AG04449 (cell line): ENCODE measurements at places on chromosomes 16 and 17.

DNA sequence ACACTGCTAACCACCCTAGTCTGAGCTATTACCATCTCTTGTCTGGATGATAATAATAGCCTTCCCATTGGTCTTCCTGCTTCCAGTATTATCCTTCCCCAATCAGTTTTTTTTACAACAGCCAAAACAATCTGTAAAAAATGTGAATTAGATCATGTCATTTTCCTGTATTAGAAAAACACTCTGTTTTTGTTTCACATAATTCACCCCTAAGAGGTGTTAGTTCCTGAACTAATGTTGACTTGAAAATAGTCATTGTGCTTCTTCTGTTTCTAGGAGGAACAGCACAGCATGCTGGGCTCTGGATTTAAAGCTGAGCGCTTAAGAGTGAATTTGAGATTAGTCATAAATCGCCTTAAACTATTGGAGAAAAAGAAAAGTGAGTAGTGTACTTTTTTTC, 20.0 kb downstream of the IST1 start:
- DNase-seq: no peak

- DNase-seq: no peak
Measured at GRCh38 chr16:17302214-17302613, 168.5 kb downstream of the XYLT1 start.

DNA sequence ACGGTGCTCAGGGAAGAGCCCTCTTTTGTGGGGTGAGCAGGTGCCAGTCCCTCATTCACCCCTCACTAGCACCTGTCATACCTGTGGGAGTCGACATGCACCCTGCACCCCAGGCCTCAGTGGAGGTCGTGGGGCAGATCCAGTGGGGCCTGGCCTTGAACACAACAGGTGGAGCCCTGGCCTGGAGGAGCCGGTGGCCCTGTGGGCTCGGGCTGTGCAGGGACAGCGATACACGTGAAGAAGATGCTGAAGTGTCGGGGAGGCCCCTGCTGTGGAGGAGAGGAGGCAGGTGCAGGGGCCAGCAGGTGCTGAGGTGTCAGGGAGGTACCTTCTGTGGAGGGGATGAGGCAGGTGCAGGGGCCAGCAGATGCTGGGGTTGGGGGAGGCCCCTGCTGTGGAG, 31.8 kb downstream of the ZNF750 start:
- DNase-seq: no peak

DNA sequence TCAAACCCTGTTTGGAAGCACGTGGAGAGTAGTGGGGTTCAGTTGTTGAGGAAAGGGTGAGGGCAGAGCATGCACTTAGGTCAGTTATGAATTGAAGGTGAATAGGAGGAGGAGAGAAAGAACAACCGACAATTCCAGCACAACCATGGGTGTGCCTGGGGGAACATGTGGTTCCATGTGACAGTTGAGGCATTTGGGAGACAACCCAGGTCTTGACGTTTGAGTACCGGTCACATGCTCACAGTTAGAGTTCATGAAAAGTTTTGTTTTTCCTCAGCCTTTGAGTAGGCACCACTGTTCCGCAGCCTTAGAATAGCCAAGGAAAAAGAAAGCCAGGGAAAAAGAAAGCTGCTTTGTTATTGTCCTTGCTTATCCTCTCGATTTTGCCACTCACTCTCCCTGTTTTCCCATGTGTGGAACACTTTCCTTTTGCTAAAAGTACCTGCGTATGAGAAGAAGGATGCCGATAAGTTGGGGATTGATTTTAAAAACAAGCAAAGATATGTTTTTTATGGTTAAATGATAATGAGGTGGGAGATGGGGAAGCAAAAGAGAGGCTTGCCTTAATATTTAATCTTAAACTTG, 25.6 kb upstream of the ABCC11 start:
- no peak for DNase-seq

- no peak for DNase-seq
Measured at GRCh38 chr16:49844359-49844758, 11.6 kb downstream of the ZNF423 start.

- DNase-seq: no peak
Measured at GRCh38 chr17:60599220-60599619, 773 bp upstream of the PPM1D start.

DNA sequence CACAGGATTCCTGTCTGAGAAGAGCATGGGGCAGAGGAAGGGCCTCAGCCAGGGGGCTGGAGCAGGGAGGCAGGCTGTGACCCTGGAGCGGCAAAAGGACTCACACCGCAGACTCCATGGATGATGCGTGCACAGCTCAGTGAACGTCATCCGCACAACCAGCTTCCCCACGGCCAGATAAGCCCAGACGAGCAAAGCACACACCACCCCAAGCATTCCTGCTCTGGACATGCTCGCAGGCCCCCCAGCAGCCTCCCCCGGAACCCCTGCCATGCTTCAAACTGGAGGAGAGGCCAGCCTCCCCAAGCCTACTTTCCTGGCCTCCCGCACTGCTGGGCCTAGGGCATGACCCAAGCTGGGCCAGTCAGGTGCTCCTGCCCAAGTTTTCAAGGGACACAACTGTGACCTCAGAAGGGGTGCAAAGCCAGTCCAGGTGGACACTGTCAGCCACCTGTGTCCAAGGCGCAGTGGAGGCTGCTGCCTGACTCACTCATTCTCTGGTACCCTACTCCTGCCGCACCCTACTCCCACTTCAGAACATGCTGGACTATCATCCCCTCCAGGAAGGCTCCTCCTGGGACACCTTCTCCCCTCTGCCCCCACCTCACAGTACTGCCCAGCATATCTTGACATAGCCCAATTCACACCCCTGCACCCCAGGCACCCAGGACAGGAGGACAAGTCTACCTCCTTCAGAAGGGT, 4.8 kb downstream of the BCAR1 start:
- DNase-seq: no peak

GRCh38 chr16:88633684-88634140, 4.7 kb upstream of the IL17C start:
- no peak for DNase-seq

GRCh38 chr16:66950971-66951790, 9.9 kb upstream of the CES3 start:
- DNase-seq: no peak

DNA sequence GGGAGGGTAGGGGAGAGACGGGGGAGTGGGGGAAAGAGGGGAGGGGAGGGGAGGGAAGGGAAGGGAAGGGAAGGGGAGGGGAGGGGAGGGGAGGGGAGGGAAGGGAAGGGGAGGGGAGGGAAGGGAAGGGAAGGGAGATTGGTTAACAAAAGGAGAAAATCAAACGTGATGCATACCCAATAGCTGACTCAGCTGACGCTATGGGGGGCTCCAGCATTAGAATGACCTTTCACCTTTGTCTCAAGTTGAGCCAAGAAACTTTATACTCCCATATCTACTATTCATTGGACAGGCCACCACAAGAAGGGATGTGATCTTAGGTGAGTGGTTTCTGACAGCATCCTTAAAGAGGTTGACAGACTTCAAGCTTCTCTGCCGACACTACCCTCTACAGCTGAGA, 432.8 kb upstream of the CDH5 start:
- no peak for DNase-seq

DNA sequence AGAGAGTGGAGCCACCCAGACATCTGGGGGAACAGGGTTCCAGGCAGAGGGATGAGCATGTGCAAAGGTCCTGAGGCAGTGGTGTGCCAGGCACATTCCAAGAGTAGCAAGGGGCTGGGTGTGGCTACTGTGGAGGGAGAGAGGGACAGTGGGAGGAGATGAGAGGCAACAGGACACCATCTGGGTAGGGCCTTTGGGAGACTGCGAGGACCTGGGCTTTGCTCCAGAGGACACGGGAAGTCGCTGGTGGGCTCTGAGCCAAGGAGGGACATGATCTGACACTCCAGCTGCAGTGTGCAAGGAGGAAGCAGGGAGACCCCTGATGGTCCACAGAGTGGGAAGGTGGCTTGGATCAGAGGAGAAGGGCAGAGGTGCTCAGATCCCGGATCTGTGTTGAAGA, 56.7 kb upstream of the MED9 start:
- DNase-seq: no peak

- no peak for DNase-seq
Measured at GRCh38 chr17:75403131-75403530, 2.3 kb downstream of the GRB2 start.

GRCh38 chr16:18800775-18801144, 589 bp downstream of the ARL6IP1 start:
- DNase-seq: no peak

DNA sequence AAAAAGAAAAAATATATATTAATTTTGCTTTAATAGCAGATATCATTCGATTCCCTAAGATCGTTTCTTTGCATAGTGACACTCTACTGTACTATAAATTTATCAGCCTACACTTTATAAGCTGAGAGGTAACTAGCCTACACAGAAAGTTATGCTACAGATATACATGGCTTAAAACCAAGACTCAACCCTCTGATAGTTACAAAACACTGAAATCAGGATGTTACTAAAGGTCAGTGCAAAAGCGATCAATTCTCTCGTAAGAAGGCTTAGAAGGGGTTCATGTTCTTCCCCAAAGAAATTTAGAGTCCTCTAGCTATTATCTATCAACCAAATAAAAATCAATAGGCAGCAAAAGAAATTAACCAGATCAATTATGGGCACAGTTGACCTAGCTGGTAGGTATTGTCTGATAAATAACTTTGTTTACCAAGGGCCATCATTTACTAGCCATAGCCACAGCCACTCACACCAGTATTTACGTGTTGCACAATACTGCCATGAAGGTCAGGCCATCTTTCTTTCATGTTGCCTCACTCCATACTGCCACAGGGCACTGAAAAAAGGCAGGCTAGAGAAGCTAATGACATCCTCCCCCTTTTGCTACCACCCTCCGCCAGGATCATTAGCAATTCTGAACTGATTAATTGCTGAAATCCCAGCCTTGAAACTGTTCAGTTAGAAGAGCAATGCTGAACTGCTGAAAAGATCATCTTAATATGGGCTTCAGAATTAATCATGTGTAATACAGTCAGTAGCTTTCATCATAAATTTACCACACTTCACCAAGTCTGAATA, 43.7 kb downstream of the RND2 start:
- DNase-seq: no peak

DNA sequence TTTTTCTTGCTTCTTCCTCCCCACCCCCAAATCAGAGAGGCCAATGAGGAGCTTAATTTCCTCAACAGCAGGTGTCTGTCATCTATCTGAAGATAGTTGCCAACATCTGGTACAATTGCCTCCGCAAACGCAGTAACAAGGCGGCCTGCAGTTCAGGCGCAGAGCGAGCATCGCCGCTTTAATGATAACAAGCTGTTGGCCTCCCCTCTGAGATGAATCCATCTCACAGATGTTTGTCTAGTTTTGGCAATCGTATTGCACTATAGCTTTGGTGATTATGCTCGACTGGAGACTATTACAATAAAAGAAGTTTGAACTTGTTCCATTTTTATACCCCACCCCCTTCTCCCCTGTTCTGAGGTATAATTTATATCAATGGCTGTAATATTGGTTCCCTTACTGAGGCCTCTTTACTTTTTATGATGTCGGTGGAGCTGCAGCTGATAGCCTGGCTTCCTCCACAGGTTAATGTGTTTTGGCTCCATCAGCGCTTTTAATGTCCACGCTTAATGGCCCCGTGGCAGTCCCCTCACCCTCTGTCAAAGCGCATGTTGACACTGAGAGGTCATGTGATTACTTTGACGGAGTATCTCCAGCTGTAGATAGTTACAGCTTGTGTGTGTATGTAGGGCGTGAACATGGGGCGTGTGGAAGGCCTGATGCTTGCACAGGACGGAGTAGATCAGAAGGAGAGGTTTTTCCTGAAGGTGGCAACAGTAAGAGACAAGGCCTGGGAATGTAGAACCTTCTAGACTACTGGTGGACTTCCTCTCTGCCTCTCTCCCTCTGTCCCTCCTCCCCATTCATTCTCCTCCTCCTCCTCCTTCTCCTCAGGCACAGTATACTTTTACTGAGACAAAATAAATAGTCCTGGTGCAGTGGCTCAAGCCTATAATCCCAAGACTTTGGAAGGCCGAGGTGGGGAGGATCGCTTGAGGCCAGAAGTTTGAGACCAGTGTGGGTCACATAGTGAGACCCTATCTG, 164.7 kb downstream of the MSI2 start:
- DNase-seq: no peak

GRCh38 chr16:10136916-10137315, 45.3 kb downstream of the GRIN2A start:
- no peak for DNase-seq

GRCh38 chr17:77326636-77327035, 185.9 kb downstream of the SEC14L1 start:
- no peak for DNase-seq

GRCh38 chr16:20181416-20181815, 107.7 kb upstream of the GPR139 start:
- no peak for DNase-seq

- DNase-seq: peak; percentile 83
Measured at GRCh38 chr16:3022208-3022683, 1.5 kb downstream of the HCFC1R1 start.

GRCh38 chr17:73297934-73298861, 13.6 kb downstream of the CDC42EP4 start:
- DNase-seq: no peak

DNA sequence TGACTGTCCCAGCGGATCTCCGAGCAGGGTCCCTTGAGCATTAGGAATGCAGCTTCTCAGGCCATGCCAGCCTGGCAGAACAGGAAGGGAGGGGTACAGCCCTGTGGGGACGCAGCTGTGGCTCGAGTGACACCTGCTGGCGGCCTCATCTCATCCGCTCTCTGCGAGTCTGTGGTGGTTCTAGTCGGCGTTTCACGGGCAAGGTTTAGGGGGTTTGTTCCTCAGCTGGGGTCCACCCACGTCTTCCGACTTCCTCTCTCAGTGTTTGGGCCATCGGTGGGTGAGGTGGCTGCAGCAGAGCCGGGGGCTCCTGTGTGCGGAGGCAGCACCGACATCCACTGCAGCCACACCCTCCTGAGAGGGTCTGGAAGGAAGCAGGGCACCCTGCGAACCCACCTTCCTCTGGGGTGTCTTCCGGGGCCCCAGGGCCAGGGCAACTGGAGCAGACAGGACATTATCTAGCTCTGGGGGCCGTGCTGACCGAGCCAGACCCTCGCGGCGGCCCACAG, 33.3 kb downstream of the JPH3 start:
- DNase-seq: no peak

DNA sequence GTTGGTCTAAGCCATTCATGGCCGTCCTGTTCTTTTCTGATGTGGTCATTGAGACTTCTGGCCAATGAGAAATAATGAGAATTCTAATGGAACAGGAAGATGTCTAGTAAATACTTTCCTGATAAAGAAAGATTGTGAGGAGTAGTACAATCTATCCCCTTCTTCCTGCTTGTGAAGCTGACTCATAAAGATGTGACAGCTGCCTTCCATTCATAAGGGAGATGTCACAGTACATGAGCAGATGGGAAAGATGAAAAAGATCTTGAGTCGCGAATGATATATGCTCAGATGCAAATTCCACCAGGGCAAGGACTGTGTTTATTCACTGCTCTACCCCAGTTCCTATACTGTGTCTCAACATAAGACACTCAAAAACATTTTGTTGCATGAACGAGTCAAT, 111.7 kb upstream of the FOXF1 start:
- no peak for DNase-seq

GRCh38 chr16:6038941-6039645, 941.5 kb upstream of the EEF2KMT start:
- no peak for DNase-seq

- DNase-seq: no peak
Measured at GRCh38 chr16:82177555-82177954, 7.5 kb upstream of the MPHOSPH6 start.

- no peak for DNase-seq
Measured at GRCh38 chr17:21194703-21195102, 19.3 kb downstream of the TMEM11 start.

- DNase-seq: no peak
Measured at GRCh38 chr17:14123619-14124278, 54.4 kb downstream of the COX10 start.
